ENCODE measurements at places on chromosomes 2 and 18.

- no peak for DNase-seq
Observed at GRCh38 chr2:188870289-188870688, 103.9 kb upstream of the COL3A1 start.

DNA sequence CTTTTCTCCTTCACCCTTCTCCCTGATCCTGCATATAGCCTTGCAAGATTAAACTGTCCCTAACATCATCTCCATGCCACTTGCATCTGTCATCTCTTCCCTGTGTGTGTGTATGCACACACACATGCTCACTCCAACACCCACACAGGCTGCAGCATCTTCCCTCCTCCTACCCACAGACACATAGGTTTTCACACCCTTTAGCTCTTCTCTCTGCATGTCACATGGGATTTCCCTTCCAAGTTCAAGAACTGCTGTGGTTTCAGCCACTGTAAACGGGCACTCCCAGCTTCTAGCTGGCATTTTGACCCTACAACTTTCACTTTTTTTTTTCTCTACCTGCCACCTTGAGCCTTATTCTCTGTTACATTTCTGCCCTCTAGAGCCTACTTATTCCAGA, 6.4 kb downstream of the CELF4 start:
- no peak for DNase-seq

- DNase-seq: no peak
Observed at GRCh38 chr18:55220523-55220922, 261.3 kb upstream of the CCDC68 start.

DNA sequence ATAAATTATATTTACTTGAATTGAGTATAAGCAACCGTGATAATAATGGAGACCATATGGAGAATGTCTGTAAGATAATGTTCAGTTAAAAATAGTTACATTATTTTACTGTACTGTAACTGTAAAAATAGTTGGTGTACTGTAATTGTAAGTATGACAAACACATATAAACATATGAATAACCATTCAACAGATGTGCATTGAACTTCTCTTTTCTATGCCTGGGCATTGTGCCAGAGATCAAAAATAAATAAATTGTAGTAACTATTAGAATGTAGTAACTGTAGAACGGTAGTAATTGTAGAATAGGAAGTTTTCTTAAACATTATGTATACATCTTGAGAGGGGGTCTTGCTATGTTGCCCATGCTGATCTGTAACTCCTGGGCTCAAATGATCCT, 287.4 kb upstream of the EPAS1 start:
- DNase-seq: no peak

DNA sequence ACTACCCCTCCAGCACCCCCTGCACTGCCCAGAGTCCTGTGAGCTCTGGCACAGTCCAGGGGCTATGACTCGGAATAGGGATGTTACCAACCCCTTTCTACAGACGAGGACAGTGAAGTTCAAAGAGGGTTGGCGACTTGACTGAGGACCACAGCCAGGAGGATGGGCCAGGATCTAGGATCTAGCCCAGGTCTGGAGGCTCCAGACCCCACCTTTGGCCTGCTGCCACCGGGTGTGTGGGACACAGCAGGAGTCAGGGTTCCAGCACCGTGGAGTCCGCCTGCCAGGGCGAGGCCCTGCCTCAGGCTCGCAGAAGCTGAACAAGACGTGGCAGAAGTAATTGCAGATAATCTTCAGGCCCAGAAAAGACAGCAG, 37.9 kb upstream of the GPC1 start:
- DNase-seq: no peak

GRCh38 chr2:213199871-213200270, 48.5 kb upstream of the IKZF2 start:
- DNase-seq: no peak

DNA sequence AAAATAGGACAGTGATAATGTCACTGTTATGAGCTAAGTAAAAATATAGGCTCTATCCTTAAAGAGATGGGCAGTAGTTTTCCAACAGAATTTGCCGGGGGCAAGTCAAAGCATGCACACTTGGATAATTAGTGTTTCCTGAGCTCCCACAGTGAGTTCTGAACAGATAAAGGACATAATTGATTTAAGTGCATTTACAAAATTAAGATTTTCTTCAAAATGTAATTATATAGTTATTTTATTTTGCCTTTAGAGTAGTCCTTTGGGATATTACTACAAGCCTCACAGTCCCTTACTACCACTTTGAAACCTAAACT, 107.6 kb downstream of the RAPGEF4 start:
- DNase-seq: no peak

DNA sequence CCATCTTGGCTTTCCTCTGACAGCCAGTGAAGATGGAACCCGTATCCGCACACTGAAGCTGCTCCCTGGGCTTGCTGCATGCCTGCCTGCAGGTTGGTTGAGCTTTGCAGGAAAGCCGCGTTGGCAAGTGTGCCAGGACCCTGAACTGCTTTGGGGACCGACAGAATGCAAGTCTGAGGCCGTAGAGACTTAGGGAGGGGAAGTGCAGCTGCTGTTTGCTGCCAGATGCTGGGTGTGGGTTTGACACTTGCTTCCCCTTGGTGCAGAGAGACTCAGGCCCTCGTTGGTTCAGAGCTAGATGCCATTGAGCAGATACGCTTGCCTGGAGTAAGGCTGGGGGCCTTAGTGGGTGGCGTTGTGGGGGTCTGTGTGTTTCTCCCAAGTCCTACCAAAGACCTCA, 13.1 kb upstream of the PHLPP1 start:
- no peak for DNase-seq

- no peak for DNase-seq
Observed at GRCh38 chr18:76827205-76828200, 5.1 kb downstream of the ZNF236 start.

GRCh38 chr2:65599693-65600092, 167.3 kb upstream of the SPRED2 start:
- DNase-seq: no peak

DNA sequence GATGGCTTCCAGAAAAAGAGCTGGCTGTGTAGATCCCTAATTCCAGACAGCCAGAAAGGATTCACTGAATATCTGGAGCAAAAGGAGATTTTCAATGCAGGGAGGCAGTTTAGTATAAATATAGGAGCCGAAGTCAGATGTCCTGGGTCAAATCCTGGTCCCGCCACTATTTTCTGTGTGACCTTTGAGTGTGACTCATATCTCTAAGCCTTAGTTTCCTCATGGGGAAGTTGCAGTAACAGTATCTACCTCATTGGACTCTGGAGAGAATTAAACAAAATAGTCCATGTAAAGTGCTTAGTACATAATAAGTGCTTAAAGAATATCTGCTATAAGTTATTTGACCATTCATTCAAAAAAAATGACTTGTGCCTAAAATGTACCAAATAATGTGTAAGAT, 52.1 kb upstream of the ITGA6 start:
- no peak for DNase-seq

DNA sequence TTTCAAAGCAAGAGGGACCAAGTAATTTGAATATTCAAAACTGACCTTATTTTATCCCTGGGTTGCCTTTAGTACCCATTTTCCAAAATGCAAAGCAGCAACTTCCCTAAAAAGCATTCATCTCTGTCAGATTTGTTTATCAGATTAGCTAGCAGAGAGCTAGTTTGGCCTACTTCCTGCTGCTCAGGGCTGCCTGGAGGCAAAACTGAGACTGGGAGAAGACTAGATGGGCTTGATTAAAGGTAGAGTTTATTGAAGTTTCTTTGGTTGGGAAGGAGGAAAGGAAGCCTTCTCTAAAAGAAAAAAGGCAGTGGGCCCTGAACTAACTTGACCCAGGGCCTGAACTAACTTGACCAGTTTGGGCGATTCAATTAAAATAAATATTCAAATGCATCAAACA, 426.1 kb upstream of the FAM98A start:
- no peak for DNase-seq

GRCh38 chr2:238654479-238655197, 193.2 kb upstream of the TWIST2 start:
- DNase-seq: no peak

GRCh38 chr2:27988306-27988705, 97.8 kb downstream of the BABAM2 start:
- no peak for DNase-seq

DNA sequence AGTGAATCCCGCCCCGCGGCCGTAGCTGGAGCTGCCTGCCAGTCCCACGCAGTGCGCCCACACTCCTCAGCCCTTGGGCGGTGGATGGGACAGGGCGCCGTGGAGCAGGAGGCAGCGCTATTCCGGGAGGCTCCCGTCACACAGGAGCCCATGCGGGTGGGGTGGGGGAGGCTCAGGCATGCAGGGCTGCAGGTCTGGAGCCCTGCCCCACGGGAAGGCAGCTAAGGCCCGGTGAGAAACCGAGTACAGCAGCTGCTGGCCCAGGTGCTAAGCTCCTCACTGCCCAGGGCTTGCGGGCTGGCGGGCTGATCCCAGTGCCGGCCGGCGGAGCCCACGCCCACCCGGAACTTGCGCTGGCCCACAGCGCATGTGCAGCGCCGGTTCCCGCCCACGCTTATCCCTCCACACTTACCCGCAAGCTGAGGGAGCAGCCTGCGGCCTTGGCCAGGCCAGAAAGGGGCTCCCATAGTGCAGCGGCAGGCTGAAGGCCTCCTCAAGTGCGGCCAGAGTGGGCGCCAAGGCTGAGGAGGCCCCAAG, 1152.8 kb upstream of the CELF4 start:
- no peak for DNase-seq

DNA sequence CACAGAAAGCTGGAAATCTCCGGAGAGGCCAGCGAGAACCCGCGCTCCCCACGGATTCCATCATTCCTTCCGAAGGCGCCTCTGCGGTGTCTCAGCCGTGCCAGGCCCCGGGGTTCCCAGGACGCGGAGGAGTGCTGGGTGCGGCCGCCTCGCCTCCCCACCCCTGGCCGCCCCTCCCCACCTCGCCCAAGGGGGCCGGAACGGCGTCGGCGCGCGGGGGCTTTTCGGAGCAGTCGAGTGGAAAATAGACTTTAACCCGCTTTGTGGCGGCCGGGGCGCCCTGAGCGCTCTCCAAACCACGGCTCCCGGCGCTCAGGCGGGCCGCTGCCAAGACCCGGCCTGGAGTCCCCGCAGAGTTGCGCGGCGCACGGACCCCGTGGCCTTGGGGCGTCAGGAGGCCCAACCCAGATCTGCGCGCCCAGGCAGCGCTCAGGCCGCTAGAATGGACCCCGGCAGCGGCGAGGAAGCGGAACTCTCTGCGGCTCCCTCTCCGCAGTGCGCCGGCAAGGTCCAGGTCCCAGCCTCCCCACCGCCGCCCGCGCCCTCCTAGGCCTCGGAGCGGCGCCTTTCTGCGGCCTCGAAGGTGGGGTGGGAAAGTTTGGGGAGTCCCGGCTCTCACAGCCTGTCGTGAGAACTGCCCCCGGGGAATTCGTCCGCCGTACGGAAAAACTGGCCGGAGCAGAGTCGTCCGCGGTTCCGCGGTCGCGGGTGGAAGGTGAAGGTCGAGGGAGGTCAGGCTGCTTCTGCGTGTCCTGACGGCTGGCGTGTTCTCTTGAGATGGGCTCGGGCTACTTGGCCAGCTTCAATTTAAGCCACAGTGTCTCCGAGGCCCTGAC, 1.2 kb upstream of the EMX1 start:
- no peak for DNase-seq

- DNase-seq: no peak
Observed at GRCh38 chr2:235793163-235793752, 299.4 kb downstream of the AGAP1 start.

- no peak for DNase-seq
Observed at GRCh38 chr18:39635966-39636365, 2070.4 kb upstream of the CELF4 start.

DNA sequence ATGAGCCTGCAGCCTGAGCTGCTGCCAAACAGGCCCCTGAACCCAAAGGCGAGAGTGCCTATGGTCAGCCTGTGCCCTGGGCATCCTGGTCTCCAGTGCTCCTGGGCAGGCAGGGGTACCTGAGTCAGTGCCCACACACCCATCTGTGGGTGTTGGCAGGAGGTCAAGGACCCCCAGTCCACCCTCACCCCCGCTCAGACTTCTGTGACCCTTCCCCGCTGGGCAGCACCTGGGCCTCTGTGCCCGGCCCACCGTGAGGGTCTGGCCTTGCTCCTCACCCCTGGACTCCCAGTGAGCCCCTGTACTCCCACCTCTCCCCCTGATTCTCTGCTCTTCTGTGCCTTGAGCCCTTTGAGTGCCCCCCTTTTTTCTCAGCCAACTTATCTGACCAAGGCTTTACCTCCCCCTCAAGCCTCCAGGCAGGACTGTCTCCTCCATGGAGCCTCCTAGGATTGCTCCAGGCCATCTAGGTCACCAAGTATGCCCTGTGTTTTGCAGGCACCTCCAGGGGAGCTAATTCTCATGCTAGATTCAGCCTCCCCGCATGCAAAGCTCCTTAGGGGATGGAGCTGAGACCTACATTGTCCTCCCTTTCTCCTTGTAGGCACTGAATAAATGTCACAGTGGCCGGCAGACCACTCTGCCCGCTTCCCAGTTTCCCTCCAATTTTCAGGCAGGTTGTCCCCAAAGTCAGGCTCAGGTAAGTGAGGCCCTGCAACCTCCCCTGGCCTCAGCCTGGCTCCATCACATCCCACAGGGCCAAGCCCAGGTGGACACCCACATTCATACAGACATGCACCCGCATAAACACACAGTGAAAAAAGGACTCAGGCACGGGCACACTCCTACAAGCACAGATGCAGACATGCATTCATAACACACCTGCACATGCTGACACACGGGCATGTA, 21.9 kb upstream of the PTMA start:
- no peak for DNase-seq

DNA sequence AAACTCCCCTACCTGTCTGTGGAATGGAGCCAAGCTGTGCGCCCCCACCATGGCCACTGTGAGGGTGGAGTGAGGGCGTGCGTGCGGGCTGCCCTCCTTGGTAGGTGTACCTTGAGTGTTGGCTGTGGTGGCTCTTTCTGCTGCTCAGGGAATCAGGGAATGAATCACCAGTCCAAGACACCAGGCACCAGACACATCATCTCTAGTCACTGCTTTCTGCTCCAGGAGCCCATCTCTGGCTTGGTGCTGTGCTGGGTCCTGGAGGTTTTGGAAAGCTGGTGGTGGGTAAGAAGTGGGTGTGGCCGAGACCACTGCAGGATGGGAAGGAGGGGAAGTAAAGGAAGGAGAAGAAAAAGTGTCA, 209.9 kb downstream of the SEPTIN10 start:
- no peak for DNase-seq

DNA sequence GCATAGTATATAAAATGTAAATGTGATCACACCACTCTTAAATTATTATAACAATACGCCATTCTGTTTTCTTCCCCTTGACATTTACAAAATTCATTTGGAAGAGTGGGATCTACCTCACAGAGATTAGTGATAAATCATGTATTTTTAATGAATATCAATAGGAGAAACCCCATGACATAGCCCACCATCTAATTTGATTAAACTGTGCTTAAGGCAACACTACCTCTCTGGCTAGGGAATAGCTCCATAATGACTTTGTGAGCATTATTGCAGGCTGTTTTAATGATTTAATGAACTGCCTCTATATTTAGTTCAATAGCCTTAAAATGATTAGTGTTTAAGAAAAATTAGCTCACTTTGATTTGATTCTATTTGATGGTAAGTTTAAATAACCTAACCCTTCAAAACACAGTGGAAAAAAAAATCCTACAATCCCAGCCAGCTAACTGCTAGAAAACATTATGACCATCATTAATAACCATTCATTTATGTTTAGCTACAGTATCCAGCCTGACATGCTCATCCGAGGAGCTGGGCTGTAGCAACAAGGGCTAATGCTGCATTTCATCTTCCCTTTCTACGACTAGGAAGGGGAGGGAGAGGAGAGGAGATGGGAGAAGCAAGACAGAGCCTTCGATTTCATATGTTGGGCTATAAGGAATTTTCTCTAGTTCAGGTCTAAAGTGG, 75.3 kb upstream of the BCL11A start:
- no peak for DNase-seq

GRCh38 chr2:70655786-70656185, 102.2 kb upstream of the TGFA start:
- no peak for DNase-seq

Measured in stimulated activated CD4-positive, alpha-beta T cell treated with anti-CD3 and anti-CD28 coated beads, Interleukin-15, amount 100 ng/mL, for 1 hour (primary cell).